Muscle of back (tissue), 13 donors: ENCODE measurements at places on chromosomes 6 and 20. TPM values are rescaled to one million over a fixed set of nuclear protein-coding genes. Genes with fewer than 3 reads are reported as not detected.

GRCh38 chr6:24274441-24275083 lies 83.3 kb downstream of the DCDC2 start:
- DNase-seq: peak; percentile 27

DNA sequence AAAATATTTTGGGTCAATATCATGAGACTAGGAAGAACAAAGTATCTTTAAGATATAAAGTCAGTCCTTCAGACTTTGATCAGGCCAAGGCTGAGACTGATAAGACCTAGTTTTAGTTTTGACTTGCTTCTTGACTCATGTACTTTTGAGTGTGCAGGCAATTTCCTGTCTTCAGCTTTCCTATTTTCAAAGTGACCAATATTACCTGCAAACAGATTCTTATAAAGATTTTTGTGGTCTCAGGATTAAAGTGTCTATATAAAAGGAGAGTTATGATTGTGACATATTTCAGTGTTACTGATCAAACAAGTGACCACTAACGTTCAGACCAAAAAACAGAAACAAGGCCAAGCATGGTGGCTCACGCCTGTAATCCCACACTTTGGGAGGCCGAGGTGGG lies 36.0 kb upstream of the AKIRIN2 start:
- no peak for DNase-seq

DNA sequence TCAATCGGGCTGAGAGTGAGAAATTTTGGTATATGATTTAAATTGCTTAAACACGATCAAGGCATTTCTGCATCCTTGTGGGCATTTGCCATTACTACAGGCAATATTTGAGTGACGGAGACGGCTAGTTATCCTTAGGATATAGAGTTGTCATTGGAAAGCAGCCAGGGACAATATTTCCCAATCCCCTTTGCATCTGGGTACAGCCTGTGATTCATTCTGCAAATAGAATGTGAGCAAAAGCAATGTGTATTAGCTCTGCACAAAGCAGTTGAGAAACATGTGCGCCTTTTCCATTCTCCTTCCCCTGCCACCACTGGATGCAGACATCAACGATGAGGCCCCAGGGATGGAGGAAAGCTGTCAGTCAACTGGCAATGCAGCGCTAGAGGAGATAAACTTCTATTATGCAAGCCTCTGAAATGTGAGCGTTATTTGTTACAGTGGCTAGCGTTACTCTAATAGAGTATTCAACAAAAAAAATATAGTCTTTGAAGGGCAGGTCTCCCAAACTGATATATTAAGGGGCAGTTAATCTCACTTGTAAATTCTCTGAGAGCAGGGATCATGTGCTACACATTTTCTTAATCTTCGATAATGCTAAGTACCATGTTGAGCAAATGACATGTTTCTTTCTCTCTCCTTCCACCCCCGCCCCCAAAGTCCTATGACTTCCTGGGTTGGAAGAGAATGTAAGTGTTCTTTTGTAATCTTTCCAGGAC lies 37.1 kb upstream of the NCOA3 start:
- peak; percentile 95 for DNase-seq

- DNase-seq: no peak
Measured at GRCh38 chr6:56827908-56828649, 126.8 kb upstream of the BEND6 start.

- DNase-seq: no peak
Measured at GRCh38 chr6:36800223-36801076, 38.8 kb downstream of the CPNE5 start.

- no peak for DNase-seq
Measured at GRCh38 chr20:51442602-51443001, 99.9 kb downstream of the NFATC2 start.

DNA sequence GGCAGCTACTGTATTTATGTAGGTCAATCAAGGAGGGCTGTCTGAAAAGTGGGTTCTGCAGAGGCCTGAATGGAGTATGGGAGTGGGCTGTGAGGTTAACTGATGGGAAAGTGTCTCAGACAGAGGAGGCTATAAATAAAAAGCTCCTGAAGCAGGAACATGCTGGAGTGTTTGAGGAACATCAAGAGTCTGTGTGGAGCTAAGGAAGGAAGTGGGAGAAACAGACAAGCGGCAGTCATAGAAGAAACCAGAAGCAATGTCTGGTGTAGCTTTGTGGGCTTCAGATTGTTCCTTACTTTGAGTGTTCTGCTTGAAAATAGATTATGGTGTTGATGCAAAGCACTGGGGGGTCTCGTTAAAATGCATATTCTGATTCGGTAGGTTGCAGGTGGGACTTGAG lies 101.5 kb upstream of the OGFRL1 start:
- no peak for DNase-seq

The FNDC1 gene
- 244 TPM for polyA plus RNA-seq

The IL17F gene
- polyA plus RNA-seq: not detected

The EYA2 gene
- 1.8 TPM for polyA plus RNA-seq
